ENCODE measurements at places on chromosomes 4 and X.
A peak's percentile ranks its signal among the peaks of the same experiment; 100 is the strongest.

- DNase-seq: peak; percentile 63
These were observed 23.7 kb downstream of the ELF4 start for GRCh38 chrX:130086447-130087206.

DNA sequence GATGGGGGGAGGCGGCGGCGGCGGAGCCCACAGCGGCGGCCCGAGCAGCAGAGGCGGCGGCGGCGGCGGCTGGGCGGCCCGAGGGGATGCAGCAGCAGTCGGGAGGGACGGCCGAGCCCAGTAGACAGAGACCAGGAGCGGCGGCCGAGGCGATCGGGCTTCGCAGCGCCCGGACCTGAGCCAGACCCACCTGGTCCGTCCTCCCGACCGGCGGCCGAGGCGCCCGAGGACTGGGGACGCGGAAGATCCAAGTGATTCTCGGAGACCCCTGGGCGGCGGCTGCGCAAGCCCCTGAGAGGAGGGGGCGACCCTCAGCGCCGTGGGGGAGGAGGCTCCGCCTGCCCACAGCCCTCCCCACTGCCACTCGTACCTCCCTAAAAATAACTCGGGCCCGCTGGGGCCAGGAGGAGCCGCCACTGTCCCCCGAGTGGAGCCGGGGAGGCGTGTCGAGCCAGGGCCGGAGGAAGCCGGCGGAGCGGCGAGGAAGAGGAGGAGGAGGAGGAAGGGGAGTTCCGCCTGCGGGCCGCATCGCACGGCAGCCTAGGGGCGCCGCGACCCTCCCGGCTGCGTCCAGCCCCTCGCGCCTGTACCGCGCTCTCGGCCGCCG is 608 bp downstream of the RAPGEF2 start:
- DNase-seq: no peak

DNA sequence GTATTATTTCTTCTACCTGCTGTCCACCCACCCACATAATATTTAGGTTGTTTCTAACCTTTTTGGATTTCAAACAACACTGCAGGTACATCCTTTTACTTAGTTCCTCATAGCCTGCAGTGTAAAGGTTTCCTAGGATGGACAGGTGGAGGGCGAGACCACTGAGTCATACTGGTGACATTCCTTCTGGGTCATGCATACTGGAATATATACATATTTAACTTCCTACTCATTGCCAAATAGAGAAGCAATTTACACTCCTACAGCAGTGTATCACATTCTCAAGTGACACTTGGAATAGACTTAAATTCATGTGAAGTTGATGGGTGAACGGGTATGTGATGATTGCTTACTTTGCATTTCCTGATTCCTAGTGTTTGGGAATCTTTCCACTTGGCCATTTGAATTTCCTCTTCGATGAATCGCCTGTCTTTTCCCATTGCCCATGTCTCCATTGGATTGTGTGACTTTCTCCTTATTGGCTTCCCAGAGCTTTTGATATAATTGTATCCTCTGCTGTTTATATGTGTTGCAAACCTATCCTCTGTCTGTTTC is 8.2 kb upstream of the PPP2R2C start:
- no peak for DNase-seq

DNA sequence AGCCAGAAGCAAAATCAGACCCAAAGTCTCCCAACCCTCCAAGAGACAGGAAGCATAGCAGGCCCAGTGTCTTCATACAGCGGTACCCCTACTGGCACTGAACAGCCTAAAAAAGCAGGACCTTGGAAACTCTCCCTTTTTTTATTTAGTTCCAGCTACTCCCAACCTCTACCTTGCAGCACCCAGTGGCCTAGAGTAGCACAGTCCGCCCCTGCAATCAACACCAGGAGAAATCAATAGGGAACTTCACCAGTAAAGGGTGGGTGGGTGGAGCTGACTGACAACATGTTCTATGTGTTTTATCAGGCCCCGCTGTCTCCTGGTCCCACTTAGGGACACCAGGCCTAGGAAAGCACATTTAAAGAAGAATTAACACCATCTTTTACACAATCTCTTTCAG is 378.5 kb upstream of the CT83 start:
- no peak for DNase-seq

- no peak for DNase-seq
These were observed 583.7 kb downstream of the TRIML1 start for GRCh38 chr4:188722911-188723310.

DNA sequence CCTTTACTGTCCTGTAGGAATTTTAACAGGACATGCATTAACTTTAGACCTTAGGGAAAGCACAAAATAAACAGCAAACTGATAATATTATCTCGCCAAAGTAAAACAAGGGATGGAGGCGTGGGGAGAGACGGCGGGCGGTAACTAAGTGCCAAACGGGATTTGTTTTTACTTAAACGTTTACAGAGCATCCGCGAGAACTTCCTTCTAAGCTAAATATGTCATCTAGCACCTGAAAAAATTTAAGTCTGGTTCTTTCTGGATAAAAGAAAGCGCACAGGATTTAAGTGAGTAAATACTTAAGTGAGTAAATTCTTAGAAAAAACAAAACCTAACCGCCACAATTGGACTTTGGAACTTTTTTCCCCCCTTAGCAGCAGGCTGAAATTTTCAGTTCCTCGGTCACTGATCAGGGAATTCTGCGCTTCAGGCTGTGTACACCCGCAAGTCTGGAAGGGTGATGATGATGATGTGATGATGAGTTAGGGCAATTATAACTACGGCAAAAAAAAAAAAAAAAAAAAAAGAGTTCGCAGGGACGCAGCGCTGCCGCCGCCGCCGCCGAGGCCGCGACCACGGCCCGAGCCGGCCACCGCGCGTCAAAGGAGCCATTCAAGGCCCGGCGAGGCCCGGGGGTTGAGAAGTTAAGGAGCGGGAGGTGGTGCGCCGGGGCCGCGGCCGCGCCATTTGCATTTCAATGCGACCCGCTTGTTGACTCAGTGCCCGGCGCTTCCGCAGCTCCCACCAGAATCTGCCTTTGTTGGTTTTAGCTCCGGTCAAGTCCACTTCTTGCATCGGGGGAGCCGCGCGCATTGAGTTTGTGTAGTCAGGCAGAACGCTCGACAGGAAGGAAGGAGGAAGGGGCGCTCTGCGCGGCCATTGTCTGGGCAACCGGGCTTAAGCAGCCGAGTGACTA is 108.8 kb downstream of the SPRY1 start:
- no peak for DNase-seq

- DNase-seq: no peak
These were observed at the start of gene IL1RAPL1 for GRCh38 chrX:28586981-28587551. Gene IL1RAPL1 (plus strand): TSS chrX:28587446.

GRCh38 chrX:101262590-101262989 is 28.5 kb downstream of the TAF7L start:
- no peak for DNase-seq

DNA sequence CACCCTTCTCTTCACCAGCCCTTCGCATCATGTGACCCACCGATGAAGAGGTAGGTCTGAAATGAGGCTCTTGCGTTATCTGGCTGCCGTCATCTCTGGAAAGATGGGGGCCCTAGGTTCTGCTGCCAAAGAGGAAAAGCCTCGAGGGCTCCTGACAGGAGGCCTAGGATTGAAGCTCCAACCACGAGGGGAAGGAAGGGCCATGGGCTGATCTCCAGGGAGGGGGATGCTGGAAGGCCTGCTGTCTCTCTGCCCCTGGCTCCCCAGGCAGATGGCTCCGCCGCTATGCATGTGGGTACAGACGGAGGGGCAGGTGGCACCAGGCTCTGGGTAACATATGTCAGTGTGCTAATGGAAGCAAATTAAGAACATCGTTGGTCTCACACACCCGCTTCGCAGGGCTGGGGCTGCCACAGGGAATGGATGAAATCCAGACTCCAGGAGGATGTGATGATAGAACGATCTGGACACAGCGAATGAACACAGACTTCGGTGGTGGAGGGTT is 44.9 kb downstream of the AFAP1 start:
- no peak for DNase-seq

- no peak for DNase-seq
These were observed 28.1 kb upstream of the LNX1 start for GRCh38 chr4:53619431-53619830.

DNA sequence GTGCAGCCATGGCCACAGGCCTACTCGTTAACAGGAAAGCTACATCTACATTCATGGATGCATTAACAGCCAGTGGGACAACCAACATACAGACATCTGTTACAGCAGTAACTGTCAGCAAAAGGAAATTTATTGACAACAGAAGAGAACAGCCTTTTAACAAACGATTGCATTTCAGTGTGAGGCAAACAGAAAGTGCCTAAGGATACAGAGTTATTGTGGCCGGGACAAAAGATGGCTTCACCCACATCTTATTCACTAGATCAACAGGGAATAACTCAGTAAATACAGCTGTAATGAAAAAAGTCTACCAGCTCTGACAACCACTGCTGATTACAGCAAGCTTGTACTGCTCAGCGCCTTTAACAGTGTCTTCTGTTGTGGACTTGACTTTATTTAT is 61.5 kb upstream of the TBL1X start:
- no peak for DNase-seq
